GM20000 (cell line): ENCODE measurements at places on chromosomes 5 and 9.

DNA sequence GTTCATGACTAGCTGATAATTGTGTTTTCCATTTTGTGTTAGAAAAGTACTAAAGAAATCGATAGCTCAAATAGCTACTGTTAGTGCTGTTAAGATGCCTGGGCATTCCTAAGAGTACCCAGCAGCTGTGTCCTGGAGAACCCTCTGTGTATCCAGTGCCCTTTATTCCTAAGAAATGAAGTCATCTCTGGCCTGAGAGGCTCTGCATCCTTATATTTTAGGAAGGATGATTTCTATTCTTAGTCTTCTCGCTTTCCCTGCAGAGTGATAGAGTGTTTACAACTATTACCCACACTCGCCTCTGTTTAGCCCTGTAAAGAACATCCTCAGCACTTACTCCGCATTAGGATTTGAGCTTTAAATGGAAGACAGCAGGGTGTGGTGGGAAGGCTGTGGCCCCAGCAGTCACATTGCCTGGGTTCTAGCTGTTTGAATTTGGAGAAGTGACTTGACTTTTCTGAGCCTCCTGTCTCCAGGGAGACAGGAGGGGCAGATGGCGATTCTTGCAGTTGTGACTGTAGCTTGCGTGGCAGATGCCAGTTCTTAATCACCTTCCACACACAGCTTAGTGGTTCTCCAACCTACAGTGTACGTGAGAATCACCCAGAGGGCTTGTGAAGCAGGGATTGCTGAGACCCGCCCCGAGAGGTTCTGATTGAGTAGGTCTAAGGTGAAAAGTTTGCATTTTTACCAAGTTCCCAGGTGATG, 177.2 kb upstream of the PITX1 start:
- DNase-seq: no peak

- DNase-seq: no peak
These were observed 79.3 kb upstream of the RASA1 start for GRCh38 chr5:87188391-87188790.

DNA sequence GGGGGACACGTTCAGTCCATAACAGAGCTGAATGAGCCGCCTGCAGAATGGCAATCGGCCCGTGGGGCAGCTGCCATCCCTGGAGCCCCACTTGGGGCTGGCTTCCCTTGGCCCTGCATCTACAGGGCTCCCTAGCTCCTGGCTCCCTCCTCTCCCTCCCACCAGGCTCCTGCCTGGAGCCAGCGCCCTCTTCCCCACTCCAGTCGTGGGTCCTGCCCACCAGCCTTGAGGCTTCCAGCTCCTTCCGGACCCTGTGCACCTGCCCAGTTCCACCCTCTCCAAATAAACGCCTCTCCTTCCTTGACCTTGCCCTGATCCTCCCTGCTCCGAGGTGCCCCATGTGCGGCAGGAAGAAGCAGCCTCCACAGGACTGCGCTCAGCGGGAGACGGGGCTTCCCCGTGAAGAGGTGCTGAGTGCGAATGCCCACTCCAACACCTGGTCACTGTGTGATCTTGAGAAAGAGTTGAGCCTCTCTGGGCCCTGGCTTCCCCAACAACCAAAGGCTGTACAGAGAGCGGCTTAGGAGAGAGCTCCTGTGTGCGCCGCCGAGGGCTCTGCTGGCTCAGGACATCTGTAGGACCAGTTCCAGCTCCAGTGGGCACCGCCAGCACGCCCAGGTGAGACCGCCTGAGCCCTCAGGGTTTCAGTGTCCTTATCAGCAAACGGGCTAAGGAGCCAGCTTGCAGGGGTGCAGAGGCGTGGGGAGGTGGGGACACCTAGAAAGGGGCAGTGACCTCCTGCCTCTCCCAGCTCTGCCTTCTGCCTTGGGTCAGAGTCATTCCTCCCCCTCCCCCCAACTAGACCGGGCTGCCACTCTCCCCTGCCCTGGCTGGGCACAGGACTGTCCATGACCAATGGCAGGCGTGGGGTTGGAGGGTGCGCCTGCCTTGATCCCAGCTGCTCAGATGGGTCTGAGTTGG, 12.1 kb downstream of the C9orf50 start:
- no peak for DNase-seq

DNA sequence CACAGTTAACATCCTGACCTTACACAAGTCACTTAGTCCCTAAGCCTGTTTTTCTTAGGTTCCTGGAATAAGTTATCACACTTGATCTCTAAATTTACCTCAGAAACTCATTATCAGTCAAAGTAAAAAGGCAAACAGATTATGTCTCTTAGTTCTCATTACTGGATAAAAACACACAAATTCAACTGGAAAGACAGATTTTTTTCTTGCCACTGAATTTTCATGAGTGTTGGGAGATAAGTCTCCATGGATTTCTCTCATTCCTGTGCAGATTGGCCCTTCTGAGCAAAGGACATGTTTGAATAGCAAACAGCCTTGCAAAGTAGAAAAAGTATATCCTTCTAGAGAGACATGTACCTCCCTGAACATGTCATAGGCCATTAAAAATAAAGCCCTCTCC, 10.2 kb downstream of the SPATA9 start:
- no peak for DNase-seq

DNA sequence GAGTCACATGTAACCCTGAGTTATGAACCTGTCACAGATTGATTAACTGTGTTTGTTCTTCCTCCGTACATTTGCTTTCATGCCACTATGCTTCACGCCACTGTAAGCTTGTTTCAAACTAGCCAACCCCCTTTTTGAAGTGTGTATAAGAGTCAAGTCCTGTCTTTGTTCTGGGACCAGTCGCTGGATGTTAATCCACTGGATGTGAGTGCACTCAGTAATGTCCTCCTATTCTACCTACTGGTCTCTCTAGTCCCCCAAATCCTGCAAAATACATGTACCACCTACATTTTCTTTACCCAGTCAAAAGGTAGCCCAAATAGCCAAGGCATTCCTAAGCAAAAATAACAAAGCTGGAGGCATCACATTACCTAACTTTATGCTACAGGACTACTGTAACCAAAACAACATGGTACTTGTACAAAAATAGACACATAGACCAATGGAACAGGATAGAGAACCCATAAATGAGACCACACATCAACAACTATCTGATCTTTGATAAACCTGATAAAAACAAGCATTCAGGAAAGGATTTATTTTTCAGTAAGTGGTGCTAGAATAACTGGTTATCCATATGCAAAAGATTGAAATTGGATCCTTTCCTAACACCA, 1139.1 kb upstream of the SEMA6A start:
- DNase-seq: no peak

DNA sequence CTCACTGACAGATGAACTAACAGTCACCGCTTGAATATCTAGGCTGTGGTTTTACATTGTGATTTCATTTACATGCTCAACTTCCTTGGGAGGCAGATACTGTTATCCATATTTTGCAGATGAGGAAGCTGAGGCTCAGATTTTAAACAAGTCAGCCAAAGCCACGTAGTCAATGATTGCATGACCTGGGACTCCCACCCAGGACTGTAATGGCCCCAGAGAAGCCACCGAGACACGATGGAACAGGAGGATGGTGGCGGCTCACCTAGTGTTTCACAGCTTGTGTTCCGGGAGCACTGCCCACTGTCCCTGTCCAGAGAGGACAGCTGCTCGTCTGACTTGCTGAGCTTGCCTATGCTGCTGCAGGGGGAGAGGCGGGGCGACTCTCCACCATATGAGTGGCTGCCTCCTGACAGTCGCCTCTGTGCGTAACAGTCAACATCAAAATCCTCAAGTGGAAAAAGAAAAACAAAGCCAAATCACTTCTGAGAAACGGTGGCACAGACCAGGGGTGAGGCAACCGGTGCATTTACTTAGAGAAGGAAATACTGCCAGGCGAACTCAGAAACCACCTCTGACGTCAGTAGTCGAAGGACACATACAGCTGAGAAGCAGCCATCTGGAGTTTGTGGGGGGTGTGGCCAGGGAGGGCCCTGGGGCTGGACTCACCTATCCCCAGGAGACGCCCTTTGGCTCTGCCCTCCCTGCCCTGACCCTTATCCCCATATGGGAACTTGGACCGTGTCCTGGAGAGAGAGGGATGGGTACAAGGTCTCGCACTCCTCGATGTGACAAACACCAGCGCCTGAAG, 82.5 kb downstream of the PRRT1B start:
- DNase-seq: no peak

DNA sequence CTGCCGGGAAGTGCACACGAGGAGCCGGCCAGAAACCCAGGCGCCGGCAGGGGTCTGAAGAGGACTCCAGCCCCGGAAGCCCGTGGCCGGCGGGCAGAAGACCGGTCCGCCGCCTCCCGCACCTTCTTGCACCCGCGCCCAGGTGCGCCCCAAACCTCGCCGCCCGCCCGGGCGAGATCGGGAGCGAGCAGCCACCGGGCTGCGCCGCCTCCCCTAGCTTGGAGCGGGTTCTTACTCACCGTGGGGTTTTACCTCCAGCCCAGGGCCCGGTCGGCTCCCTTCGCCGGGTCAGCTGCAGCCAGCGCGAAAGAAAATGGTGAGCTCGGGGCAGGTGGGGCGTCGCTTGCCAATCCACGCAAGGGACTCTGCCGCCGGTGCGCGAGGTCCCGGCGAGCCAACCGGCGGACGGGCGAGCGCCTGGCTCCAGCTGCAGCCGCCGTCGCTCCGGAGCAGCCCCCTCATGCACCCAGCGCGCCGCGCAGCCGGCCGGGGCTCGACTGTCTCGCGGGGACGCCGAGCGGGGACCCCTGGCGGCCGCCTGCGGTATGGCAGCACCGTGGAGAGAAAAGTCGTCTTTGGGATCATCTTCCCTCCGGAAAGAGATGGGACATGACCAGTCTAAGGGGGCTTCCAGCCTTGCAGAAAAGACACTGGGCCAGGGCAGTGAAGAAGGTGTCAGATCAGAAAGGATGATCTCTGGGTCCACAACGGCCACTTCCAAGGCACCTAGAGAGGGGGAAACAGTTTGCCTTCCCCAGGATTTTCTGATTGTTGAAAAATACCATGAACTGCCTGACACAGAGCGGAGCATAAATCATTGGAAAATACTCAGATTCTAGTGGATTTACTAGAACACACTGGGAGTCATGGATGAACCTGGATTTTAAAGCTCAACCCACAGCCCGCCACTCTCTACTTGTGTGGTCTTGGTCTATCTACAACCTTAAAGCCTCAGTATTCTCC, at the start of gene MOB3B:
TSS of gene MOB3B (minus strand) at position 499 of the 963 bp plus-strand sequence. CDS start 74,264 bp downstream, outside the sequence.
- DNase-seq: peak; percentile 86

DNA sequence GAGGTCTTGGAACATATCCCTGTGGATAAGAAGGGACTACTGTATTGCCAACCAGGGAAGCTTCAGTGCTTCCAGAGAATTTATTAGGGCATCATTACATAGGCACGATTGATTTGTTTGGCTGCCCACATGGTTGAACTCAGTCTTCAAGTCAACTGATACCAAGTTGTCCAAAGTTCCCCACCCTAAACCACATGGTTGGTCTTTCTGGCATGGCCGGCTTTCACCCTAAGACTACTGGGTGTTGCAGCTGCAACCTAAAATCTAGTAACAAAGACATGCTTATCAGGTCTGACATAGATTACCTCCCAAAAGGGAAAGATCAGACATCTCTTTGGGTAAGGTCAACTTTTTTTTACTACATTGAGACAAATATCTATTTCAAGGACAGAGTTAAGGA, 37.0 kb downstream of the FAF2 start:
- no peak for DNase-seq

- DNase-seq: no peak
These were observed 153.8 kb upstream of the RASA1 start for GRCh38 chr5:87113861-87114260.

DNA sequence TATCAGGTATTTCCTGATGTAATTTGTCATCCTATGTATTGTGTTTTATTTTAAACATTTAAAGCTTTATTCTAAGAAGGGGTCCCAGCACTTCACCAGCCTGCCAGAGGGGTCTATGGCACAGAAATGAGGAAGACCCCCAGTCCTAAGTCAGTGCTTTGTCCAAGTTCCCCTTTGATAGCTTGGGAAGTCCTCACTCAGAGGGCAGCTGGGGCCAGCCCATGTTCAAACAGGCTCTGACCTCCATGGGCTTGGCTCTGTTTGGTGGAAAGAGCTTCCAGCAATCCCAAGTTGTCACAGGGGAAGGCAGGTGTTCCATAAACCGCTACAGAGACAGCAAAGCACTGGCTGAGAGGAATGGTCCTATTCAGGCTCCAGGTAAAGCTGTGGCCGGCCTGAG, 26.6 kb upstream of the AKNA start:
- DNase-seq: no peak

DNA sequence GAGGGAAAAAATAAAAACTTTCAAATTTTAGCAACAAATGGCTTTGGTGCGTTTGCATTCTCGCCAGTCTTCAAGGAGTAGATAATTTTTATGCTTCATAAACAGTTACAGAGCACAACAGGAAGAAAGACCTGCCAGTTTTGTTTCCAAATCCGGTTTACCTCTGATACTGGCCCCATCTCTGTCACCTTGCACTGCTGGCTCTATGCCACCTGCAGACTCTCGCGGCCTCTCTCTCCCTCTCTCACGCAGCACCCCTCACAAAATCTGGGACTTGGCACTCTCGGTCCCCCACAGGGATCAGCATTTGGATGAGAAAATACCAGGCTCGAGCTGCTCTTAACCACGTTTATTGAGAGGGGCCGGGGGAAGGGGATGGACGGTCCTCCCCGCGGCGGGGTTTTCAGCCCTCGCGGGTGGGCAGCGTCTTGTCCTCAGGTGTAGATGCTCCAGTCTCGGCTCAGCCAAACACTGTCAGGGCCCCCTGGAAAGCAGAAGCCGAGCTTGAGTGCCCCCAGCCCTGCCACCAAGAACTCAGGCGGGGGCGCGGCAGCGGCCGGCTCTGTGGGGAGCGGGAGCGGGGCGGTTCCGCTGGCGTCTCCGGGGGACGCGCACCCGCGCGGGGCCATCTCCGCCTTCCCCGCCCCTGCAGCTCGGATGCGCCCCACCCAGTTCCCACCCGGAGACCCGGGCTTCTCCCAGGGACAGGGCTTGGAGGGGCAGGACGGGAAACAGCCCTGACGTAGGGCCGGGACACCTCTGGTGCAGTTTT, 1.3 kb downstream of the SCGB3A1 start:
- peak; percentile 17 for DNase-seq

- no peak for DNase-seq
These were observed 412.5 kb downstream of the CCDC171 start for GRCh38 chr9:15965246-15965745.

DNA sequence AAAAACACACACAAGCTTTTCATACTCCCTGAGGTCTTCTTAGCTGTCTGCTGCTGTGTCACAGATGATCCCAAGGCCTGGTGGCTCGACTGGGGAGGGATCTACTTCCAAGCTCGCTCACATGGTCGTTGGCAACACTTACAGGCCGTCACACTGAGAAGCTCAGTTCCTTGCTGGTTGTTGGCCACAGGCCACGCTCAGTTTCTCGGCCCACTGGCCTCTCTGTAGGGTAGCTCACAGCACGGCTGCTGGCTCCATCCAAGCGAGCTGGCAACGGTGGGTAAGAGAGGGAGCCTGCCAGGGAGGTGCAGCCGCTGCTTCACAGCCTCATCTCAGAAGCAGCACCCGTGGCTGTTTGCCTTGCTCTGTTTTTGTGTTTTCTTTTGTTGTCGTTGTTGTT, 43.8 kb upstream of the GFPT2 start:
- peak; percentile 2 for DNase-seq

DNA sequence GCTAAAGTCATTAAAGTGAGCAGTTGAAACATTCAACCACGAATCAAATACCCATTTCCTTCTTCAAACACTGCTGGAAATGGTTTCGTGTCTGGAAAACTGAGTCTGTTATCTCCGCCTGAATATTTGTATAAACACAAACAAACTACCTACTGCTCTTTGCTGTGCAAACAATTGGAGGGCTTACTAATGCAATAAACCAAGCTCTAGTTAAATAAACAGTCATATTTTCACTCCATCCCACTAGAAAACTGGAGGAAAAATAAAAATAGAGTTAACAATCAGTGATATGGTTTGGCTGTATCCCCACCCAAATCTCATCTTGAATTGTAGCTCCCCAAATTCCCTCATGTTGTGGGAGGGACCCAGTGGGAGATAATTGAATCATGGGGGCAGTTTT, 397.6 kb downstream of the RASEF start:
- DNase-seq: no peak

GRCh38 chr5:169805937-169806700, 169.0 kb downstream of the DOCK2 start:
- peak; percentile 59 for DNase-seq
